CD4-positive, alpha-beta memory T cell (primary cell): ENCODE measurements at places on chromosomes 6 and 20. TPM values are rescaled to one million over a fixed set of nuclear protein-coding genes. Genes with fewer than 3 reads are reported as not detected.

GRCh38 chr6:13724182-13724581 lies 12.5 kb upstream of the RANBP9 start:
- H3K4me3 ChIP-seq: no peak overlapping the region
- H3K27ac ChIP-seq: peak overlapping the region; percentile 46
- DNase-seq: no peak
- H3K36me3 ChIP-seq: no peaks in the 10 kb centered on the region

GRCh38 chr6:48826901-48827701 lies 636.0 kb downstream of the MMUT start:
- H3K4me1 ChIP-seq: no peaks in the 10 kb centered on the region
- no peak overlapping the region for H3K27ac ChIP-seq
- H3K27me3 ChIP-seq: no peaks in the 10 kb centered on the region
- no peak for DNase-seq

Gene THEMIS
- polyA plus RNA-seq: 112 TPM

Gene RIPOR3
- polyA plus RNA-seq: 1.3 TPM

Gene C20orf204
- polyA plus RNA-seq: not detected
